ENCODE measurements at places on chromosomes 12 and 14. TPM values are rescaled to one million over a fixed set of nuclear protein-coding genes. Genes with fewer than 3 reads are reported as not detected.

Gene RNFT2
- 1.7 TPM for total RNA-seq

GRCh38 chr12:121241156-121241970 is 31.4 kb downstream of the P2RX4 start:
- DNase-seq = no peak
- no peak overlapping the region for H3K27ac ChIP-seq
- H3K27me3 ChIP-seq = no peaks in the 10 kb centered on the region
- peaks cover 30% of the 10 kb centered on the region for H3K36me3 ChIP-seq
- H3K4me1 ChIP-seq = peaks cover 2% of the 10 kb centered on the region

GRCh38 chr14:76844223-76844622 is 18.0 kb downstream of the LRRC74A start:
- H3K4me3 ChIP-seq = no peak overlapping the region
- H3K27ac ChIP-seq = no peak overlapping the region
- no peaks in the 10 kb centered on the region for H3K36me3 ChIP-seq
- H3K4me1 ChIP-seq = no peaks in the 10 kb centered on the region

DNA sequence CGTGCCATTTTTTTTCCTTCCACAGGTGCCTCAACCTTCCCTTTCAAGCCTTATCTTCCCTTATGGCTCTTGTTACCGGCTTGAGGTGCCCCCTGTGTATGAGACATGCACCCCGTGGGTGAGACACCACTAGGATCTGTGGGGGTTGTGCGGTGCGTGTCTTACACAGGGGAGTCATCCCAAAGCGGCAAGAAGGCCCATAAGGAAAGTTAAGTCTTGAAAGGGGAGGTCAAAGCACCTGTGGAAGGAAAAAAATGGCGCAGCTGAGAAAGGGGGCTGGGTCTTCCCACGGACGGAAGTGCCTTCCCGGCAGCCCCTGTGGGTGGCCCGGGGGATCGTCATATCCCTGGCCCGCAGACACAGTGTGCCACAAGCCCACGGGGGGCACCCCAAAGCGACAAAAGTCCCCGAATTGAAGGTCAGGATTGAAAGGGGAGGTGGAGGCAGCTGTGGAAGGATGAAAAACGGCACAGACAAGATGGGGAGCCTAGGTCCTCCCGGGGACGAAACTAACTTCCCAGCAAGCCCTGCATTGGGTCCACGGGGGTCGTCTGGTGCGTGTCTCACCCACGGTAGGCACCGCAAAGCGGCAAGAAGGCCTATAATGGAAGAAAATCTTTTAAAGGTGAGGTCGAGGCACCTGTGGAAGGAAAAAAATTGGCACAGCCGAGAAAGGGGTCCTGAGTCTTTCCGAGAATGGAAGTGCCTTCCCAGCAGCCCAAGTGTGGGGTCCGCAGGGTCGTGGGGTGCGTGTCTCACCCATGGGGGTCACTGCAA is 273.3 kb downstream of the ALG10 start:
- DNase-seq = no peak
- no peak overlapping the region for H3K27ac ChIP-seq
- H3K4me1 ChIP-seq = no peaks in the 10 kb centered on the region
- no peaks in the 10 kb centered on the region for H3K27me3 ChIP-seq

- H3K4me3 ChIP-seq = no peak overlapping the region
- H3K27me3 ChIP-seq = no peaks in the 10 kb centered on the region
- H3K36me3 ChIP-seq = no peaks in the 10 kb centered on the region
- DNase-seq = no peak
- H3K4me1 ChIP-seq = peaks cover 8% of the 10 kb centered on the region
- H3K27ac ChIP-seq = no peak overlapping the region
Measured at GRCh38 chr12:27604431-27604830, 80.4 kb downstream of the PPFIBP1 start.

Gene MTERF2
- total RNA-seq = 3.0 TPM

GRCh38 chr14:54622192-54622958 is 55.4 kb downstream of the SAMD4A start:
- no peak overlapping the region for H3K4me3 ChIP-seq
- H3K36me3 ChIP-seq = no peaks in the 10 kb centered on the region
- H3K27me3 ChIP-seq = no peaks in the 10 kb centered on the region
- DNase-seq = no peak

Gene GALNT8
- total RNA-seq = not detected

- H3K4me3 ChIP-seq = no peak overlapping the region
- H3K27ac ChIP-seq = no peak overlapping the region
- no peak for DNase-seq
Measured at GRCh38 chr14:62364161-62364560, 601.9 kb downstream of the SNAPC1 start.

DNA sequence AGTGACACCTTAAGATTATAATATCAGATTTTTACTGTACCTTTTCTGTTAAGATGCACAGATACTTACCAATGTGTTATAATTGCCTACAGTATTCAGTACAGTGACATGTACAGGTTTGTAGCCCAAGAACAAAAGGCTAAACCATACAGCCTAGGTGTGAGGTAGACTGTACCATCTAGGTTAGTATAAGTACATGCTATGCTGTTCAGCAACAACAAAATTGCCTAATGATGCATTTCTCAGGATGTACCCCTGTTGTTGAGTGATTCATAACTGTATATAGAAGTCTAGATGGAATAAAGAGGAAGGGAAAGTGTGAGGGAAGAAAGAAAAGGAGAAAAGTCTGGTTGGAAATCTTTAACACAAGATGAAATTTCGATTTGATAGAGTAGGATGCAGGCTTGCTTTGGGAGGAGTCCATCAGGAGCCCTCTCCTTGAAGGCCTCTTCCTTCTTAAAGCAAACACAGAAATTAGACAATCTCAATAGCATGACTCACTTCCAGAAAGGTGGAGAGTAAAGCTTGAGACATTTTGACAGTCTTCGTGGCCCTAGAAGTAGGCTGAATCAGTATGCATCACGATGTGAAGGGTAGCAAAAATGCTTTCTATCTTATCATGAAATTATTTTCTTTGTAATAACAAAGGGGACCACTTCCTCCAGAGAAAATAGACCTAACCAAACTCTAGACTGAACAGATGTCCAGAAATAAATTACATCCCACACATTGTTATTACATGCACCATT is 191.5 kb downstream of the SYT1 start:
- no peaks in the 10 kb centered on the region for H3K4me1 ChIP-seq
- DNase-seq = peak; percentile 92
- no peak overlapping the region for H3K27ac ChIP-seq
- H3K4me3 ChIP-seq = no peak overlapping the region

Gene OR6C2
- not detected for total RNA-seq

DNA sequence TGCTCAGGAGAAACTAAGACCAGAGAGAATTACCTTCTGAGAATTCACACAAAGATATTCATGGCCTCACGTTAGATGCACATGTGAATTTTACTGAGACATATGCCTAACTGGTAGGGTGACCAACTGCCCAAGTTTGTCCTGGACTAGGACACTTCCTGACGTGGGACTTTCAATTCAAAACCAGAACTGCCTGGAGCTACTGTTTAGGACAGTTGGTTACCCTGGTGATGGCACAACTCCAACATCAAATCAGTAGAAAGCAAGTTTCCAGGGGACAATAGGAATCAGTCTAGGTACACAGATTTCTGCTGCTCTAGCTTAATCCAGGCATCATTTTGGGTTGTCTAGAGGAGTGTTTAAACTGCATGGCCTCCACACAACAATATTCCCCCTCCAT is 178.7 kb downstream of the GXYLT1 start:
- DNase-seq = no peak
- H3K4me1 ChIP-seq = no peaks in the 10 kb centered on the region
- H3K36me3 ChIP-seq = no peaks in the 10 kb centered on the region
- H3K27me3 ChIP-seq = no peaks in the 10 kb centered on the region
- H3K4me3 ChIP-seq = no peak overlapping the region

Gene KRT8
- total RNA-seq = 14.2 TPM

DNA sequence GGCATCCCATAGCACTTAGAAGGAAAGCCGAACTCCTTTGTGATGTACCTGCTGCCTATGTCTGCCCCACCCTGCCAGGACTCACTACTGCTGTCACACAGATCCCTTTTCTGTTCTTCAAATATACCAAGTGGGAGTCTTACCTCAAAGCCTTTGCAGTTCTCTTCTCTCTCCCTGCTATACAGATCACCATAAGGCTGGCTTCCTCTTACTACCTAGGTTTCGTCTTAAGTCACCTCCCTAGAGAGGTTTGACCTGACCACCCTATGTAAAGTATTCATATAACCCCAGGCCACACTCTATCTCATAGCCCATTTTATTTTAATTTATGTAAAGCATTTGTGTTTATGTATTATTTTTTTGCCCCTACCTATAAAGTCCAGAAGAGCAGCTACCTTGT is 117.6 kb downstream of the CRADD start:
- no peak overlapping the region for H3K4me3 ChIP-seq
- no peaks in the 10 kb centered on the region for H3K36me3 ChIP-seq
- DNase-seq = no peak
- no peaks in the 10 kb centered on the region for H3K27me3 ChIP-seq

Gene OR6J1
- not detected for total RNA-seq

DNA sequence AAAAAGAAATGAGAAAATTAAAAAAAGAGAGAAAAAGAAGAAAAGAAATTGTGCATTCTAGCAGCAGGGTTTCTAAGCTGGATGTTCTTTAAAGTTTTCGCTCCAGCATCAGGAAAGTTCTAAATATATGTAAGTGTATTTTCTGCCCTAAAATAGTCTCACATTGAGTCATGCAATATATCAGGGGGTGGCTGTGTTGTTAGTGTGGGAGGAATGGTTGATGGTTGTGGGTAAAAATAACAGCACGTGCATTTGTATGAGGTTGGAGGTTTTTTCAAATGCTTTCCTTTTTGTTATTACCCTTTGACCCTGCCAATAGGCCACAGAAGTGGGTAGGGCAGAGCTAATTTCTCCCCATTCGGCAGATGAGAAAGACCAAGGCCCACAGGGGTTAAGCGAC is 65.1 kb upstream of the FBXO21 start:
- no peaks in the 10 kb centered on the region for H3K27me3 ChIP-seq
- H3K4me3 ChIP-seq = no peak overlapping the region
- no peak for DNase-seq
- H3K4me1 ChIP-seq = no peaks in the 10 kb centered on the region
- no peak overlapping the region for H3K27ac ChIP-seq
- no peaks in the 10 kb centered on the region for H3K36me3 ChIP-seq

DNA sequence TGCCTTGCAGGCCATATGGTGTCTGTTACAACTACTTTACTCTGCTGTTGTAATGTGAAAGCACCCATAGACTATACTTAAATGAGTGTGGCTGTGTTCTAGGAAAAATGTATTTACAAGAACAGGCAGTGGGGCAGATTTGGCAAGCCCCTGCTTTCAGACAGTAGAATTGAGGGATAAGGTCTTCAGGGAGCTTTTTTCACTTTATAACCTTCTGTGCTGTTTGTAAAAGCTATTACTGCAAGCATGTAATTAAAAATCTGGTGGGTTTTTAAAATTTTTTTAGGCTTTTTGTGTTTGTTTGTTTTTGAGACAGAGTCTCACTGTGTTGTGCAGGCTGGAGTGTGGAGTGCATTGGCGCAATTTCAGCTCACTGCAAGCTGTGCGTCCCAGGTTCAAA is 73.9 kb downstream of the VEZT start:
- DNase-seq = no peak
- H3K27me3 ChIP-seq = no peaks in the 10 kb centered on the region
- no peak overlapping the region for H3K27ac ChIP-seq
- H3K36me3 ChIP-seq = peaks cover 9% of the 10 kb centered on the region

Gene DEPDC4
- 0.72 TPM for total RNA-seq

GRCh38 chr14:68359837-68360552 is 432.9 kb downstream of the ZFP36L1 start:
- no peak for DNase-seq
- H3K36me3 ChIP-seq = no peaks in the 10 kb centered on the region
- H3K4me3 ChIP-seq = no peak overlapping the region
- no peak overlapping the region for H3K27ac ChIP-seq

DNA sequence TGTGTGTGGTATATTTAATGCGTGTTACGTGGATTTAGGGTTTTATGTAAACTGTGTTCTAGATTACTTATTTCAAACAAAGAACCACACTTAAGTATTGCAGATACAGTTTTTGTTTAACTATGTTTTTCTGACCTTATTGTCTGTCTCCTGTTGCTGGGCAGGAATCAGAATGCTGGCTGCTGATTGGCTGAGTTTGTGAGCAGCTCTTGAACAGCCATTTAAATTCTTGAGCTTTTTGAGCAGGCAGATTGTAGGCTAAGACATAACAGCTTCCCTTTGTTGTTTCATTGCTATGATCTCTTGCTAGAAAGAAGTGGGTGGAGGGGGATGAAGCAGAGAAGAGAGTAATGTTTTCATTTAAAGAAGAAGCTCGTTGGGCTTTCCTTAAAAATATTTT is 52.2 kb downstream of the ATF7IP start:
- peaks cover 2% of the 10 kb centered on the region for H3K4me1 ChIP-seq
- H3K36me3 ChIP-seq = peaks cover 2% of the 10 kb centered on the region
- peak; percentile 92 for DNase-seq
- no peak overlapping the region for H3K4me3 ChIP-seq
- no peaks in the 10 kb centered on the region for H3K27me3 ChIP-seq
- no peak overlapping the region for H3K27ac ChIP-seq

DNA sequence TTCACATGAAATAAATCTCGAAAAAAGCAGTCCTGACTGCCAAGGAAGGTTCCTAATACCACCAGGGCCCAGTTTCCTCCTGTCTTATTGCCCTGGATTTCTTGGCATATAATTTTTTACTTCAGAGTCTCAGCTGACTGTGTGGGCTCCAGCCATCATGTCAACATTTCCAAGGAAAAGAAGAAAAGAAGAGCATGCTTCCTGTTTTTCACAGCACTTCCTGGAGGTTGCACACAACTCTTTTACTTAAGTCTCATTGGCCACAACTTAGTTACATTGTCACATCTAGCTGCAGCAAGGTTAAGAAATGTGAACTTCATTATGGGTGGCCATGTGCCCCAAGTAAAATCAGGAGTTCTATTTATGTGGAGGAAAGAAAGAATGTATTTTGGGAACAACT is 24.3 kb downstream of the DACT1 start:
- H3K4me1 ChIP-seq = peaks cover 6% of the 10 kb centered on the region
- H3K36me3 ChIP-seq = no peaks in the 10 kb centered on the region
- no peak overlapping the region for H3K4me3 ChIP-seq
- H3K27me3 ChIP-seq = no peaks in the 10 kb centered on the region
- no peak for DNase-seq

Data from IMR-90 (cell line).